ENCODE measurements at places on chromosomes 5 and 9.

DNA sequence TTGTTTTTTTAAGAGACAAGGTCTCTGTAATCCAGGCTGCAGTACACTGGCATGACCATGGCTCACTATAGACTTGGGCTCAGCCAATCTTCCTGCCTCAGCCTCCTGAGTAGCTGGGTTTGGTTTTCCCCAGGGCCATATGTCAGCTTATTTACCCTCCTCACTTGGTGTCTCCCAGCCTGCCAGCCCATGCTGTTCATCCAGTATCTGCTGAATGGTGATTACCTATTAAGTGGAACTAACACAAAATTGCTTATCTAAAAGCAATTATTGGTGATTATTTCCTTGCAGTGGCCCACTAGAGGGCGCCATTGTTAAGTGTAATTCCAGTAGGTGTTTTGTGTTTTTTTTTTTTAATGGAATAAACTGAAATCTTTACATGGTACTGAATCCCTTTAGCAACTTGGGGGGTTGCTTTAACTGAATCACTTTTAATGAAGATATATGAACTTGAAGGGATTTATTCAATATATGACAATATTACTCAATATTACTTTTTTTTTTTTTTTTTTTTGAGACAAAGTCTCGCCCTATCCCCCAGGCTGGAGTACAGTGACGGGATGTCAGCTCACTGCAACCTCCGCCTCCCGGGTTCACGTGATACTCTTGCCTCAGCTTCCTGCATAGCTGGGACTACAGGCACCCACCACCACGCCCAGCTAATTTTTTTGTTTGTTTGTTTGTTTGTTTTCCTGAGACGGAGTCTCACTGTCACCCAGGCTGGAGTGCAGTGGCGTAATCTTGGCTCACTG lies 13.8 kb downstream of the EXOSC2 start:
- DNase-seq, result peak; percentile 83

DNA sequence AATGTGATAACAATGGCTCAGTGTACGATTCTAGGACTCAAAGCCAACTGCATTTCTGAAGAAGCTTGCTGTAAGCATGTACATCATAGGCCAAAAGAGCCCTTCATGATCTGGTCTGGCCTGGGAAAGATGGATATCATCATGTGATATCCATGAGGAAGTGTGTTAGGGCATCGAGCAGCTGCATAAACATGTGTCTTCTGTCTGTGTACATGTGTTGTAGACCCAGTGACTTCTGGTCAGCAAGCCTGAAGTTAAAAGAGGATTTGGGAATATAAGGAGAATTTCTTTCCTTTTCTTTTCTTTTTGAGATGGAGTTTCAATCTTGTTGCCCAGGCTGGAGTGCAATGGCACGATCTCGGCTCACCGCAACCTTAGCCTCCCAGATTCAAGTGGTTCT lies 15.5 kb upstream of the NAA35 start:
- no peak for DNase-seq

DNA sequence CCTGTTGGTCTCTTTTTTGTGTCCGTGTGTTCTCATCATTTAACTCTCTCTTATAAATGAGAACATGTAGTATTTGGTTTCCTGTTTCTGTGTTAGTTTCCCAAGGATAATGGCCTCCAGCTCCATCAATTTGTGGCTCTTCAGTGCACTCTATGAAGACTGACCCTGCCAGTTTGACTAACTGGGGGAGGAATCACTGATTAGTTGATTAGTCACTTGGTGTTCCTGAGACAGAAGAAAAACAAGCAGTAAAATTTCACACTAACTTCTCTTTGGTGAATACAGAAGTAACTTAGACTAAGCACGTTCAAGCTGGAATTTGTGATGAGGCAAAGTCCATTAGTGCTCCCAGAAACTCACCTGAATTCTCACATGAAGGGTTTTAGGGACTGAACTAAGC lies 495.8 kb upstream of the RORB start:
- no peak for DNase-seq

- peak; percentile 49 for DNase-seq
These were observed 19.5 kb downstream of the C5orf52 start for GRCh38 chr5:157690690-157691433.

DNA sequence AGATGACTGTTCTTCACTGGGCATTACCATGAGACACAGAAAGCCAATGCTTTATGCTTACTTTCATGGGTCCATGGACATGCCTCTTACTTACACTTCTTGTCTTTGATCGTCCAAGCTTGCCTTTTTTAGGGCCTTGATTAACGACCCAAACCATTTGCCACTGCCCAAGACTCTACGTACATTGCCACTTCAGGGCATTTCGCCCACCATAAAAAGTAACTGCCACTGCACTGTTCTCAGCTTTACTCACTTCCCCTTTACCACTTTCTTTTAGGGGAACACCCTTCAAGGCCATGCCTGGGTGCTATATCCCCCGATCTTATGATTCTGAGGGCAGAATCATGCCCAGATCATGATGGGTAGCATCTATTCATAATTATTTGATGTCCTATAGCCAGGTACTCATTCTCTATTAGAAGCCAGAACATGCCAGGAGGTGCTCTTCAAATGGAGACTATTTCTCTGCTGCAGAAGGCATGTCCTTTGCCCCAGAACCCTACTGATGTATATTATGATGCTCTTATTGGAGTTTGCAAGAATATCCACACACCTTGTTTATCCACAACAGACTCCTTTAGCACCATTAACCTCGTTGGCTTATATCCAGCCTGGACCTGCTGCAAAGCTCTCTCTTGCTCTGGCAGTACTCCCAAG lies 64.1 kb upstream of the RAD23B start:
- no peak for DNase-seq

DNA sequence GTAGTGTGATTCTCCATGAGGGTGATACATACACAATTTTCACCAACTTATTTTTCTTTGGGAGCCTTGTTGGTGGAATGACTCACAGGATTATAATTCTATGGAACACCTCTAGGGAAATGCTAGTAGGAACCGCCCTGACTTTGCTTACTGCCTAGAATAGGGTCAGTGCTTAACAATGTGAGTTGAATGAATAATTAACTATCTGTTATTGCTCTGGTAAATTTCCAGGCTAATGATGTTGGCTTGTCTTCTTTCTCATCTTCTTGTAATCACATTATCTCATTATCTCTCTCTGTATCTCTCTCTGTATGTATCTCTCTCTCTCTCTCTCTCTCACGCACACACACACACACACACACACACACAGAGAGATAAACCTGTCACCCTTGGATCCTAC lies 291.1 kb downstream of the TRIM32 start:
- no peak for DNase-seq

DNA sequence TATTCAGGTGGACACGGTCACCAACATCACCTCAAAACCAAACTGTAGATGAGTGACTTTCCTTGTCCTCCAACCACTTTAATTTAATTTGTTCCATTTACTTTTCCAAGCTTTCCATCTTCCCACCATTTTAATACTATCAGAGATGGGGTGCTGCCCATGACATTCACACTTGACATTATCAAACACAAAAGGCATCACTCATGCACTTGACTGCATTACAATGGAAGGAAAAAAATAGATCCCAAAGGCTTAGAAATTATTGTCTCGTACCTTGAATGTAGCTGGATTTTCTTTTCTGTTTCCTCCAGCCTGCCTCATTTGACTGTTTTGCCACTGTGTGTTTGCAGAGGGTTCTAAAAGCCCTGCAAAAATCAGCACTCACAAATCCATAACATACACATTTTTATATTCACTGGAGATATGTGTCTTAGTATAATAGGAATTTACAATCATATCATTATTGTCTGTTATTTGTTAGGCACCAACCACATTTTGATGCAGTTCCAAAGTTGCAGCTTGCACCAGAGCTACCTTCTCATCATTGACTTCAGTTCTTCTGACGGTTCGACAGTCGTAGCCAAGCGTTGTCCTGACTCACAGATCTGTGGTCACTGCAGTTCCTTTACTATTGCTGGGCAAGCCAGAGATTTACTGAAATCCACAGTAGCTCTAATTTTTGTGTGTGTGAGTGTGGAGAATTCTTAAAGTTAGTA lies 712.3 kb upstream of the WWC1 start:
- DNase-seq, result no peak

- no peak for DNase-seq
These were observed 5.4 kb downstream of the PCDHB15 start for GRCh38 chr5:141250576-141250975.

- DNase-seq, result no peak
These were observed 2.6 kb upstream of the GRIN1 start for GRCh38 chr9:137136261-137136880.

- no peak for DNase-seq
These were observed 9.0 kb downstream of the DBH start for GRCh38 chr9:133645021-133645765.

- no peak for DNase-seq
These were observed 405.9 kb downstream of the ZSWIM6 start for GRCh38 chr5:61737964-61738340.

DNA sequence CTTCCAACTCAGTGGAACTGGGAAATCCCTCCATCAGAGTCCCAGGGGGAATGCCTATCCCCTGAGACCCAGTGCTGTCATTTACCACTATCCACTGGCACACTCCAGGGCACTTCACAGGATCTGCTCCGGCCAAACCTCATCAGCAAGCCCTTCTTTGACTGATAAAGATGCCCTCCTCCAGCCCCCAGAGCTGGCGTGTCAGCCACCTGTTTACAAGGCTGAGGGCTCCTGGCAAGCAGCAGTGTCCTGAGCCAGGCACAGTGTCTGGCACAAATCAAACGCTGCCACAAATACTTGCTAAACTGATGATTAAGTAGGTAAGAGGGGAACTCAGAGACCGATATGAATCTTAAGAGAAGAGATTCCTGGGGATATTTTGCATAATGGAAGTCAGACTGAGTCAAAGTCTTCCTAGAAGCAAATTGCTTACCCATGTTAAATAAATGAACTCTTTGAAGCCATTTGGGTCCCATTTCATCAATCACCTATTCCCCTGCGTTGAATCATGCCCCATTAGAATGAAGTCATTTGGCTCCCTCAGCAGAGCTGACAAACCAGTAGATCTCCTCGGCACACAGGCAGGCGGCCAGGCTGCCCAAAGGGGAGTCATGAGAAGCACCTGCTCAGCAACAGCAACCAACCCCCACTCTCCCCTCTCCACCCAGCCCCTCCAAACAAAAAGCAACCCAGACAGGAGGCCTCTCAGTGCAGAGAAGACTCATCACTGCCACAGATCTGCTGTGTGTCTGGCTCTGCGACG lies 97.4 kb downstream of the CDK5RAP2 start:
- no peak for DNase-seq

- no peak for DNase-seq
These were observed 135.5 kb upstream of the EFNA5 start for GRCh38 chr5:107806271-107806670.

DNA sequence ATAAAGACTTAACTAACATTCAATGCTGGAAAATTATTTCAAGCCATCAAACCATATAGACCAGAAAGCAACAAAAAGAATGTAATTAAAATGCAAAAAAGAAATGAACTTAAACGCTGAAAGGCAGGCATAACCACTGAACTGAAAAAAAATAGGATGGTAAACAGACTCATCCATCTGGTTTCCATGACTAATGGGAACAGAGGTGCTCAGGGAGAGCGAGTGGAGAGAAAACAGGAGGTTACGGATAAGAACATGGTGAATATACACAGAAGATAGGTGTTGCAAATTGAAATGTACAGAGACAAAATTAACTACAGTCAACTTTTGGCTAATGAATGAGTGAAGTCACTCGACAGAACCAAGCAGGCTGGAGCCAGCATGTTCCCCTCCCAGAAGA lies 43.5 kb upstream of the RNF38 start:
- no peak for DNase-seq

GRCh38 chr5:149807176-149807575 lies 77.1 kb downstream of the PPARGC1B start:
- no peak for DNase-seq

DNA sequence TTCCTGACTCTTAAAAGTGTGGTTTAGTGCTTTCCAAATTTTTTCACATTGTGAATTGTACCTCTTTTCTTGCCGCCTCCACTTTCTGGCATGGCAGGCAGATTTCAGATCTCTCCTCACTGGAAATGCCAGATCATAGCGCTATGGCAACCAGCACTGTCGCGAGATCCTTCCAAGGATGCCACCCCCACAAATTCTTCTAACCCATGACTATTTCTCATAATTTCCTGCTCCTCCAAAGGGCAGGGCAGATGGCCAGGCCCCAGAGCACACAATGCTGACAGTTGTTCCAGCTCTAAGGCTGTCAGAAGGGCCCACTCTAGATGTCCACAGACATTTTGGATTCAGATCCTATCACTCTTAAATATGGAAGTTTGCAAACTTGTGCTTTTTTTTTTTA lies 446.2 kb upstream of the RIOK2 start:
- DNase-seq, result no peak

- DNase-seq, result no peak
These were observed 99.8 kb downstream of the STRBP start for GRCh38 chr9:123168586-123168985.

DNA sequence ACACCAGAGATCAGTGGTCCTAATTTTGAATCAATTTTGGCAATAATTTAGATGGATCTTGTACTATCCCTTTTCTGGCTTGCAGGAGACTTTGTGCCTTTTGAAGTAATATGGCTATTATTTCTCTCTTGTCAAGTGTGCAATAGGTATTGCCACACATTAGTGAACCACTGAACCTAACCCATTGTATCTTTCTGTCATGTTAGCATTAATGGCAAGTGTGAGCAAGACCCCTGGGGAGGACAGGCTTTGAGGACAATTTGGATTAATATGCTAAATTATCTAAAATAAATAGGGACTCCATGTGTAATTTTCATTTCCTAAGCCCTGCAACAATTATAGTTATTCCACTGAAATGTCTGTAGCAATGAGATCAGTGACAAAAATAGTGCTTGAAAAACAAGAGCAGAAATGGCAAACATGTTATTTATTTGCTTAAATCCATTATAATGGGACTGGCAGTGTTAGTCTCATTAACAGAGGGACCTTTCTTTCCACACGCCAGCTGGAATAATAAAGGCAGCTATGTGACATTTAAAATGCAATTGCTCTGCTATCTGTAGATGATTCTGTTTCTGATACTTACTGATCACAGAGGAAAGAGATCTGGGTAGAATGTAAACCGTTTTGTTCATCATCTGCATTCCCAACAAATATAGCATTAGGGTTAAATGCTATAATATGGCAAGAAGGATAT lies 753.3 kb upstream of the ZNF608 start:
- DNase-seq, result no peak

Measured in activated CD8-positive, alpha-beta memory T cell treated with anti-CD3 and anti-CD28 coated beads for 24 hours (primary cell).